ENCODE measurements at places on chromosomes 1 and 21.

- no peak for DNase-seq
These were observed 33.1 kb downstream of the SIPA1L2 start for GRCh38 chr1:232596666-232597303.

GRCh38 chr1:20413136-20413775, 72.8 kb downstream of the CAMK2N1 start:
- peak; percentile 59 for DNase-seq

GRCh38 chr1:119001181-119002027, 13.3 kb upstream of the TBX15 start:
- DNase-seq: peak; percentile 75

DNA sequence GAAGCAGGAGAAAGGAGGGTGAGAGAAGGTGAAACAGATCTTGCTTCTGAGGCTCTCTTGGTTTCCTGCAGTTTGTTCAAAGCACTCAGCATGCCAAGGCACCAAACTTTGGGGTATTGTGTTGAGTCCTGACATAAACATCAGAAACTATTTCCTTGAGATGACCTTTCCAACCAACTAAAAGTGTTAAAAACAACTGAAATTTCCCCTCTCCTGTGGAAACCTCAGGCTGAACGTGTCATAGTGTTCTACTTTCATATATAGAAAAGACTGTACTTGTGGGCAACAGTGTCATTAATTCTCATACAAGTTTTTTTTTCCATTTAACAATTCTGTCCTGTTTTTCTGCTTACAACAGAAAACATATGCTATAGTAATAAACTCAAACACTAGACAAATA, 6.3 kb upstream of the LYST start:
- DNase-seq: no peak
